Stimulated activated CD4-positive, alpha-beta T cell treated with anti-CD3 and anti-CD28 coated beads, Interleukin-4, amount 100 ng/mL, for 24 hours (primary cell): ENCODE measurements at places on chromosomes 6 and 20.

- DNase-seq = no peak
Observed at GRCh38 chr6:44176762-44177509, 18.3 kb downstream of the CAPN11 start.

DNA sequence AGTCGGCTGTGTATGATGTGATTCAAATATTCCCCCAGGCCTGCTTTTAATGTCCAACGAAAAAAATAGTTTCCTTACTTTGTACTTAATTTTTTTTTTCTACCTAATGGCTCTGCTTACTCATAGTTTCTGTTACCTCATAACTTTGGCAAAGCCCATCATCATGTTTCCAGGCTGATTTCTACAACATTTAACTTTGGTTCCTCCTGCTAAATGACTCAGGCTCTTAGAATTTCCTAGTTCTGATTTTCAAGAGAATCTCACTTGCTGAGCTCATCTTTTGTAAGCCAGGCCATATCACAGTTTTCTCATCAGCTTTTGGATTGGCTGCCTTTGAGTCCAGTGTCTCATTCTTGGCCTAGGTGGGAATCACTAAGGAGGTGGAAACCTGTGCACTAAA, 323.1 kb downstream of the HDGFL1 start:
- no peak for DNase-seq

DNA sequence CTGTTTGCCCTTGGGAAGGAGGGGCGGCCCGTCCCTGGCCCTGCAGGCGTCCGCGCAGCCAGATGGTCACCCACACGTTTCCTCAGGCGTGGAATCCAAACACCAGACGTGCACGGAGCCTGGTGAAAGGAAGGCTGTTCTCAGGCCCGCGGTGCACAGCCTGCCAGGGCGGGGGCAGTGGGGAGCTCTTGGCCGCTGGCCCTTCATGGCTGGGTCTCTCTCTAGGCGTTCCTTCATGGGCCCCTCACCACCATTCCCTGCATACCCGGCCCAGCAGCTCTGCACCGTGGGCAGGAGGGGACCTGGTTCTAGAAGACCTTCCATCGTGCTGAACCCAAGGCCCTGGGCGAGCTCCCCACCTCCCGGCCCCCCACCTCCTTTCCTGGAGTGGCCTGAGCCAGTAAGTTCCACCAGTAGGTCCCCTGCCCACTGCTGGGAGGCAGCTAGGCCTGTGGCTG, 30.4 kb upstream of the SMOC2 start:
- DNase-seq = no peak

- no peak for DNase-seq
Observed at GRCh38 chr6:21390532-21391213, 202.9 kb upstream of the SOX4 start.

DNA sequence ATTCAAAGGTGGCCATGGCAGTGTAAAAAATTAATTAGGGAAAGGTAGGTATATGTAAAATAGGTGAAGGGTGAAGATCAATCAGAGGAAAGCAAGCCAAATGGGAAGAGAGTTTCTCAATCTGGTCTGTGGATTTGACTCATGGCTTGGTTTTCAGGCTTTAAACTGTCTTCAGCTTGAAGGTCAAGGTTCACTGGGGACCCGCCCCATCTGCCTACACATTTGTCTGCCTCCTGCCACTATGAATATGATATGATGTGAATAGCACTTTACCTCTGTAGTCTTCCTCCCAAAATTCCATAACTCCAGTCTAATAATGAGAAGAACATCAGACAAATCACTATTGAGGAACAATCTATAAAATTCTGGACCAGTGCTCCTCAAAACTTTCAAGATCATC, 32.3 kb upstream of the THEMIS start:
- DNase-seq = no peak

GRCh38 chr20:54726687-54727300, 251.4 kb downstream of the DOK5 start:
- DNase-seq = no peak

DNA sequence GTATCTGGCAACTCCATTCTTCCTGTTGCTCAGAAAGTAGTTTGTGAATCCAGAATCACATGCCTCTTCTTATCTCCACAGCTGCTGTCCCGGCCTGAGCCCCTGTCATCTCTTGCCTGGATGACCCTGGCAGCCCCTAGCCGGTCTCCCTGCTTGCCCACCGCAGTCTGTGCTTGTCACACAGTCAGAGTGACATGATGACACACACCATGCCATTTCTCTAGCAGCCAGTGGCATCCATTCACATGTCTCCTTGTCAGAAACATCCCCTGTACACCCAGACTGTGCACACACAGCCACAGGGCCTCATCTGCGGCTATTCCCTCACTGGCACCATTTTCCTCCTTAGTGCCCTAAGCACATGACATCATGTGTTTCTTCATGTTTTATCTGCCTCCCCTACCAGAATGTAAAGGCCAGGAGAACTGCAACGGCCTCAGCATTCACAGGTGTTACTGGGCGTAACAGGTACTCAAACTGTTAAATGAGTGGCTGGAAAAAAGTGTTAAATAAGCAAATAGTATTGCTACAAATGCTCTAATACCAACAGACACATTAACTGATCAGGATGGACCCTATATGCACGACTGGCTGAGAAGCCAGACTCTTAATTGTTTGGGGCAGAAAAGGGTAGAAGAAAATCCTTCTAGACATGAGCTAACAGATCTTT, 9.6 kb downstream of the ABHD12 start:
- DNase-seq = no peak

DNA sequence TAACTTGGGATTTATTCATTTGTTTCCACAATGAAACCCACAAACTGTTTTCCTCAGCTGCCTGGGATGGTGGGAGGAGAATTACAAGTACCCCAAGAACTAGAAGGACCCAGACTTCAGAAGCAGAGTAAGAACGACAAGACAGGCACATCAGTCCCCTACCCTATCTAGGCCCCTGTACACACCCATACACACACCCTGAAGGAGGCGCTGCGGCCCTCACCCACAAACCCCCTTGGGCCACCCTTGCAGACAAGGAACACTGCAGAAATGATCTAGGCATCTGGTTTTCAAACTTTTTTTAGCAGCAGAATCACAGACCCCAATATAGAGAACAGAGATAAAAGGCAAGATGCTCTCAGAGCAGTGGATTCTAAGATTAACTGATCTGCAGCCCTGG, 55.0 kb downstream of the TRERF1 start:
- no peak for DNase-seq

- DNase-seq = no peak
Observed at GRCh38 chr20:19649041-19649440, 109.0 kb upstream of the RIN2 start.

GRCh38 chr20:11296221-11296620, 621.5 kb upstream of the BTBD3 start:
- no peak for DNase-seq

DNA sequence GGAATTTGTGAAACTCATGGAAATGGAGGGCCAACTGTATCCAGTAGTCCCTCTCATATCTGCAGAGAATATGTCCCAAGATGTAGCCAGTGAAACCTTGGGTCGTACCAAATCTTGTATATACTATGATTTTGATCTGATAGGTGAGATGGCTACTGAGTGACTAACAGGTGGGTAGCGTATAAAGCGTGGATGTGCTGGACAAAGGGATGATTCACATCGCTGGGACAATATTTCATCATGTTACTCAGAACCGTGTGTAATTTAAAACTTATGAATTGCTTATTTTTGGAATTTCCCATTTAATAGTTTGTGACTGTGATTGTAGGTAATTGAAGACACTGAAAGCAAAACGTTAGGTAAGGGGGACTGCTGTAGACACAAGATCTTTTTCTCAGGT, 144.1 kb downstream of the SMAP1 start:
- DNase-seq = no peak

- DNase-seq = no peak
Observed at GRCh38 chr6:23456396-23456795, 669.6 kb upstream of the NRSN1 start.

- DNase-seq = no peak
Observed at GRCh38 chr6:106186172-106186571, 100.0 kb downstream of the PRDM1 start.

DNA sequence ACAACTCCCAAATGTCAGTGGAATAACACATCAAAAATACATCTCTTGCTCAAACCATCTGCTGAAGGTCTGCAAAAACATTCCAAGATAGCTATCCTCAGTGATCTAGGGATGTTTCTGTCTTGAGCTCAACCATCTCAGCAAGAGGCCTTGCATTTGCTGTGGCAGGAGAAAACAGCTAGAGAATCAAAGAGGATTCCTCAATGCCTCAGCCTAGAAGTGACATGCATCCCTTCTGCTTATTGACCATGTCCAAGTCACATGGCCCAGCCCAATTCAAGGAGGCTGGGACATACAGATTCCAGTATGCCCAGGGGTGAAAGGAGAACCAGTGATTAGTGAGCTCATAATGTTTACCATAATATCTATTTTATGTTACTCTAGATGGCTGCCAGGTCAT, 269.5 kb downstream of the PLCB1 start:
- DNase-seq = no peak
